ENCODE measurements at places on chromosomes 4 and X.

GRCh38 chr4:108049406-108049805, 59.7 kb downstream of the HADH start:
- DNase-seq, result no peak

DNA sequence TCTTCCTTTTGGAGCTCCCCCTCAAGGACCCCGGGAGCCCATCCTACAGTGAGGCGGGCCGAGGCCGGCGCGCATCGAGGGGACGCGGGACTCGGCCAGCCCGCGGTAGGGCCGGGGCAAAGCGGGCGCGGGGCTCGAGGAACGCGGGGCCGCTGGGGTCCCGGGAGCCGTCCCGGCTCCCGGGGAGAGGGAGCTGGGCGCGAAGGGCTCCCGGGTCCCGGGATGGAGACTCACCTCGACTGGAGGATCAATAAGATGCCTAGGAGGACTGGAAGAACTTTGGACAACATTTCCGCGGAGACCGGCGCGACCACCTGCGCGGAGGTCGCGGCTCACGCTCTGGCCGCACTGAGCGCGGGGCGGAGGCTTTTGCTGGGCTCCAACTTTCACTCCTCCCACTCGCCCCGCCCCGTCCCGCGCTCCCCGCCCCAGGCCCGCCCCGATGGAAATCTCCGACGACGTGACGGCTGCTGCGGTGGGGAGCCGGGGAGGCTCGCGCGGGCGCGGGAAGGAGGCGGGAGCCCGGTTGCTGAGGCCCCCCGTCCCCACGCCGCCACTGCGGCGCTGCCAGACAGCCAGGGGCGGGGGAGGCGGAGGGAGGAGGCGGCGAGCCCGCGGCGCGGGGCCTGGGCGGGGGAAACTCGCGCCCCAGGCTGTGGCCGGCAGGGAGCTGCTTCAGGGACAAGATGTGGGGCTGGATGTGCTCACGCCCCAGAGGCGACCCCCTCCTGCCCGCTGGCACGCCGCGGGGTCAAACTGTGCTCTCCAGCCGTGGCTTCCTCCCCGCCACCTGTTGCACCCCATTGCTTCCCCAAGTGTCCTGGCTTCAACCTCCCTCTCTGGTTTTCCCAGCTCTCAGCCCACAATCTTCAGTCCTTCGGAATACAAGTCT, at the start of gene GABRE:
TSS of gene GABRE (minus strand) at position 341 of the 892 bp plus-strand sequence. CDS start at position 290, 51 bp downstream.
- DNase-seq, result no peak

GRCh38 chr4:98851806-98852205, 77.1 kb downstream of the EIF4E start:
- DNase-seq, result no peak

DNA sequence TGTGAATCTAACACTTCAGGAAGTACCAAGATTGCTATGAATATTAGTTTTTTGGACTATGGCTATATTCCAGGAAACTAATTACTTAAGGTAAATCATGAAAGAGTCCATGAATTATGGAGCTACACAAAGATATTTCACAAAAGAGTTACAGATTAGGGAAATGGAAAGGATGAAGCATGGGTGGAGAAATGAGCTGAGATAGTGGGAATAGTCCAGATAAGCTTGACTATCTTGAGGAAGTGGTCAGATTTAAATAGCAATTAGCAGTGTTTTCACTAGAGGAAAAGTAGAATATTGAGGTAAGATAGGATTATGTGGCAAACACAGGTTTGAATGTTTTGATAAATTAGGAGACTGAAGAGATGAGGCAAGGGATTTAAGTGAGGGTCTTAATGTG, 42.1 kb upstream of the C1GALT1C1 start:
- DNase-seq, result no peak

- DNase-seq, result peak; percentile 52
Measured at GRCh38 chr4:108168671-108169523, at the start of gene LEF1. LEF1 (minus strand) TSS chr4:108168932; CDS start chr4:108167767, 1,165 bp downstream.

DNA sequence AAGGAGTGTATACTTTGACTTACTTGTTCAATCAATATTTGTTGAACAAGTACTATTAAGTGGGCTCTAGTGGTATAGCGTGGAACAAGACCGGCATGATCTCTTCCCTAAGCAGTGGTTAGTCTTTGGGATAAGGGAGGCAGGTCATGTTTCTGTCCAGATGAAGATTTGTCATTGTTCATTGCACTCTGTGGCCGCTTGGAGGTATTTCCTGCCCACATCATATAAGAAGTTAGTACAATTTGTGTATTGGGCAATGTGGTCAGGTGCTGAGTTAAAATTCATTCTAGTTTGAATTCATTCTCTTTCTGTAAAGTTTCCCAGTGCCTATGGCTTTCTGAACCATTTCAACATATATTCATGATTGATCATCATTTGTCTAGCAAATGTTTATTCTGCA, 101.1 kb upstream of the SHISA3 start:
- no peak for DNase-seq

- DNase-seq, result no peak
Measured at GRCh38 chr4:163132469-163133218, 34.0 kb downstream of the NAF1 start.

DNA sequence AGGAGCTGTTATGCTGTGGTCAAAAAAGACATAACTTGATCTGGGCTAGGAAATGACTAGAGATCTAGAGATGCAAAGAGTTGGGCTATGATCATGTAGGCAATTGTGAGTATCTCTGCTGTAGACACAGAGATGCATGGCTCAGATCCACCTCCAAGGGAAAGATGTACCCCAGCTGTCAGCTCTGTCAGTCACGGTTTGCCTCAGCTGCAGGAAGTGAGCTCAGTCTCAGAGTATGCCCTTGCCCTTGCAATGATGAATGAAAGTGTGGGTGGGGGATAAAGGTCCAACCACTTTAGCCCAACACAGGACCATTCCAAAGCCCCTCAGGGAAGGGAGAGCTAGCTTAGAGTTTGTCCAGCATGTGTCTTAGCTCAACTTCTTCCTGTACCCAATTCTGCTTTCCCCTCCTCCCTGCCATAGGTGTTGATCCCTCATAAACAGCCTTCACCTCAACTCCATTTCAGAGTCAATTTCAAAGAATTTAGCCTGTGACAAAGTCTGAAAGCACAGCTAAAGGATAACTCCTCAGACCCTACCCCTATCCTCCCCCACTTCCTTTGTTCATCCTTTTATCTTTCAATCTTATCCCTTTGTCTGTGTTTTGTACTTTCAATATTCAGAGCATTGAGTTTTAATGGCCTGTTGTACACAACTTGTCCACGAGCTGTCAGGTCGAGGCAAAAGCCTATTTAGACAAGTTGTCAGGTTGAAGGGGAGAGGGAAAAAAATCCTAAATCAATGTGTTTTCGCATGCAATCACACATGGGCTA, 90.6 kb downstream of the MID1IP1 start:
- no peak for DNase-seq

DNA sequence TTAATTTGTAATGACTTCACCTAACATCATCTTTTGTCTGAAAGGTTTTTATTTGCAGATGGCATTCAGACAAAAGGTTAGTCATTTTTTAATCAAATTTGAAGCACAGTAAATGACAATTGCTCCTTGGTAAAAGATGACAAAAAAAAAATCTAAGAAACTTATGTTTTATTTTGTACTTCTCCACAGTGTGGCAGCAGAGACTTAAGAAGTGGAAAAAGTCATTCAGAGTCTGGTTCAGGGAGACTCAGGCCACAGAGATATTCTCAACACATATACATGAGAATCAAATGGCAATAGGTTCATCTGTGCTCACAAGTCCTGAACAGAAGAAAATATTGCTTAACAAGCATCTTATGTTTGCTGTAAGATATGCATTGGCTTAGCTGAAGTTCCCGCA, 436.2 kb downstream of the KCNIP4 start:
- DNase-seq, result no peak

GRCh38 chrX:27924718-27925117, 56.5 kb downstream of the DCAF8L1 start:
- no peak for DNase-seq

All from activated T-helper 1 cell treated with anti-CD3 and anti-CD28 coated beads, Interleukin-2, amount 50 U/mL, for 16 hours (primary cell).